Vagina (tissue), 2 donors: ENCODE measurements at places on chromosomes 2 and 18.

- H3K4me3 ChIP-seq, result no peak overlapping the region
- H3K27me3 ChIP-seq, result no peaks in the 10 kb centered on the region
- H3K36me3 ChIP-seq, result no peaks in the 10 kb centered on the region
- no peaks in the 10 kb centered on the region for H3K4me1 ChIP-seq
- no peak for DNase-seq
Measured at GRCh38 chr2:68103030-68103708, 40.4 kb upstream of the C1D start.

DNA sequence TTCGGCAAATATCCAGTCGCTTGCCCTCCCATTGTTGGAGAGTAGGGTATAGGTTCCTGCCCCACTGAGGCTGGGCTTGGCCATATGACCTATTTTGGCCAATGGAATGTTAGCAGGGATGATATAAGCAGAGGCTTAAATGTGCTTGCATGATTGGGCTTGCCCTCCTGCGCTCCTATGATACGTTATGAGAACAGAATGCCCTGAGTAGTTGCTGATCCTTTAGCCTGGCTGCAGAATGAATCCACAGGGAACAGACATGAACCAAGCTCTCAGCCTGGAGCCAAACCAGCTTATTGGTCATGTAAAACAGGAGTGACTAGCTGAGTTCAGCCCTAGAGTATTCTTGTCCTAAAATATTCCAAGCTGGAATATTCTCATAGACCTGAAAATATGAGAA lies 34.8 kb upstream of the IMP4 start:
- no peaks in the 10 kb centered on the region for H3K36me3 ChIP-seq
- no peak overlapping the region for H3K27ac ChIP-seq
- no peak overlapping the region for H3K4me3 ChIP-seq
- H3K27me3 ChIP-seq, result no peaks in the 10 kb centered on the region
- no peak for DNase-seq

- DNase-seq, result no peak
- H3K27ac ChIP-seq, result no peak overlapping the region
- H3K4me1 ChIP-seq, result no peaks in the 10 kb centered on the region
- H3K36me3 ChIP-seq, result no peaks in the 10 kb centered on the region
- H3K27me3 ChIP-seq, result no peaks in the 10 kb centered on the region
Measured at GRCh38 chr18:26708806-26709716, 156.4 kb downstream of the AQP4 start.

DNA sequence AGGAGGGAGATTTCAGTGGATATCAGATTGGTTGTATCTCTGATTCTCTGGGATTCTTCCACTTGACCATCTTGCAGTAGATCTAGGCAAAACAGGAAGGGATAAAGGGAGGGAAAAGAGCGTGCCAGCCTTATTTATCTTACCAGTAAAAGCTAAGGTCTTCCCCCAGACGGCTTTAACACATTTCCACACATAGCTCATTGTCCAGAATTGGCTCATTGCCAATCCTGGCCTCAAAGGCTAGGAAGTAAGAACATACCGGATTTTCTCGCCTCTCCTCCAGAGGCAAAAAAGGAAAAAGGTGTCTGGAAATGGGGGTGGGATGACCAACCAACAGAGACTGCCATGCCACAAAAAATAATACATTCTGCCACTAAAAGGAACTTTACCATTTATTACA lies 411.6 kb upstream of the NRP2 start:
- no peaks in the 10 kb centered on the region for H3K4me1 ChIP-seq

DNA sequence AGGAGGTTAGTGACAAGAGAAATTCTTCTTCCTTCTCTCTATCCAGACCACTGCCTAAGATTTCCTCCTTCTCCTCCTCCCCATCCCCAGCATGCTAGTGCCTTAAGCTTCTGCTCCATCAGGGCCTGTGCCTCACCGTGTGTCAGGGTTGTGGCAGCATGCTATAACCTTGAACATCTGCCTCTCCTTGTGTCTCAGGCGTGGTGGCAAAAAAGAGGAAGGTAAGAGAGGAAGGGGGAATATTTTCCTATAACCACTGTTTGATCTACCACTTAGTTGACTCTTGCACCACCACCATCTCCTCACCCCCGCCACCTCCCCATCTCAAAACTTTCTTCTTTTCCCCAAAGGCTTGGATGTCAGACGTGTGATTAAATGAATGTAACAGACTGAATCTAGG lies 38.3 kb upstream of the PEX13 start:
- no peak for DNase-seq
- H3K27me3 ChIP-seq, result no peaks in the 10 kb centered on the region
- H3K36me3 ChIP-seq, result no peaks in the 10 kb centered on the region
- H3K4me3 ChIP-seq, result no peak overlapping the region
- H3K4me1 ChIP-seq, result no peaks in the 10 kb centered on the region

DNA sequence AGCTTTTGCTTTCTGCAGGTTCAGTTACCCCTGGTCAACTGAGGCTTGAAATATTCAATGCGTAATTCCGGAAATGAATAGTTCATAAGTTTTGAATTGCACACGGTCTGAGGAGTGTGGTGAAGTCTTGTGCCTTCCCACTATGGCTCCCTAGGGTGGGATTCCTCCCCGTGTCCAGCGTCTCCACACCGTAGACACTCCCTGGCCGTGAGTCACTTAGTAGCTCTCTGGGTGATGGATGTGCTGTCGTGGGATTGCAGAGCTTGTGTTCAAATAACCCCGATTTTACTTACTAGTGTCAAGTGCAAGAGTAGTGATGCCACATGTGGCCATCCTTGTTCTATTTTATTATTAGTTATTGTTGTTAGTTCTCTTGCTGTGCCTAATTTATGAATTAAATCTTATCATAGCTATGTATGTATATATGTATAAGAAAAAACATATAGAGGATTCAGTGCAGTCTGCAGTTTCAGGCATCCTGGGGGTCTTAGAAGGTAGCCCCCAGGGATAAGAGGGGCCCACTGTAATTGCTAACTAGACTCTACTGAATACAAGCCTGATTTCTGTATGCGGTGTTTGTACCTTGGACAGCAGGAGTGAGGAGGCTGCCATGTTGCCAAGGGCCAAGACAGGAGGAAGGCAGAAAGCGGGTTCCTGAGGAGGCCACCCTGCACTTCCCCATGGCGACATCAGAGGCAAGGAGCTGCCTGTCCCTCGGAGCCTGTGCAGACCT lies 47.7 kb upstream of the PDIA6 start:
- DNase-seq, result no peak
- H3K4me1 ChIP-seq, result no peaks in the 10 kb centered on the region
- no peak overlapping the region for H3K27ac ChIP-seq
- no peak overlapping the region for H3K4me3 ChIP-seq
- no peaks in the 10 kb centered on the region for H3K27me3 ChIP-seq

DNA sequence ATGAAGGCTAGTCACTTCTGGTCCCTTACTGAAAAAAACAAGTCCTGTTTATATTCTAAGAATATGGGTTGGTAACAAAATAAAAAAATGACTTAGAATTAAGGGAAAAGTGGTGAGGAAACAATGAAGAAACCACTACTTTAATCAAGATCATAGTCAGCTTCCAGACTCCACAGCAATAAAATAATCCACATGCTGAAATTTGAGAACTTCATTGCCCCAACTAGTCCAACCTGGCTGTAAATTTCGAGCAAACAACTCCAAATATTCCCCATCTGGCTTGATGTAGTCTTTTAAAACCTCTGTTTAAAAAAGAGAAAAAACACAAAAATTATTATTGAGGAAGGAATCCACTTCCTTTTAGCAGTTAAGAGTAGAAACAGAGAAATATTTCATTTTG lies 32.5 kb downstream of the METTL4 start:
- H3K27ac ChIP-seq, result peak overlapping the region; percentile 75
- no peak for DNase-seq
- H3K4me1 ChIP-seq, result peaks cover 32% of the 10 kb centered on the region
- no peak overlapping the region for H3K4me3 ChIP-seq
- H3K36me3 ChIP-seq, result peaks cover 5% of the 10 kb centered on the region
